NCI-H1930 (cell line): ENCODE measurements at places on chromosomes 12 and 14.

- DNase-seq: no peak
Observed at GRCh38 chr14:68308726-68309520, 483.9 kb downstream of the ZFP36L1 start.

- no peak for DNase-seq
Observed at GRCh38 chr14:52473557-52473956, 78.7 kb downstream of the TXNDC16 start.

DNA sequence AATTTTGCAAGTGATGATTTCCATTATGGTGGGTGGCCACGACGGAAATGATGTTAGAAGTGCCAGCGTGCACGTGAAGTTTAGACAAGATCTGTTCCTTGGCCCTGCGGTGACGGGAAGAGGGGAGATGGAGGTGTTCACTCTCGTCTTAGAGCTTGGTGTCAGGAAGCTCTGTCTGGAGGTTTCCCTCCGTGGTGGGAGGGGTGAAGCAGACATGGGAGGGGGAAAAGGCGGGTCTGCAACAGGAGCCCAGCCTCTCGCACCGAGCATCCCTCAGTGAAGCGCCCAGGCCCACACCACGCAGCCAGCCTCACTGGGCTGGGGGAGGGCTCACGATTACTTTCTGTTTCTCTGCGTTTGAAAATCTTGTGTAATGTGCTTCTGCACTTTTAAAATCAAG is 26.3 kb downstream of the EML1 start:
- DNase-seq: no peak

DNA sequence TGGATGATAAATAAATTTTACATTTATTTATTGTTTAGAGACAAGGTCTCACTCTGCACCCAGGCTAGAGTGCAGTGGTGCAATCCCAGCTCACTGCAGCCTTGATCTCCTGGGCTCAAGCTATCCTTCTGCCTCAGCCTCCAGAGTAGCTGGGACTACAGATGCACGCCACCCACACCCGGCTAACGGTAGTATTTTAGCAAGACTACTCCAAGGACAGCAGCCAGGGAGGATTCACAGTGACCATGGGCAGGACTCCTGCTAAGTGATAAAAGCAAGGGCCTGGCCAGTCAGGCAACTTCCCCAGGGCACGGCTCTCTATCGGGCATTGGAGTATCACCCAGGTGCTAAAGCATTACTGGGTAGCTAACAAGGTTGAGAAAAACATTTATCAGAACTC is 55.4 kb downstream of the ARL6IP4 start:
- DNase-seq: no peak

DNA sequence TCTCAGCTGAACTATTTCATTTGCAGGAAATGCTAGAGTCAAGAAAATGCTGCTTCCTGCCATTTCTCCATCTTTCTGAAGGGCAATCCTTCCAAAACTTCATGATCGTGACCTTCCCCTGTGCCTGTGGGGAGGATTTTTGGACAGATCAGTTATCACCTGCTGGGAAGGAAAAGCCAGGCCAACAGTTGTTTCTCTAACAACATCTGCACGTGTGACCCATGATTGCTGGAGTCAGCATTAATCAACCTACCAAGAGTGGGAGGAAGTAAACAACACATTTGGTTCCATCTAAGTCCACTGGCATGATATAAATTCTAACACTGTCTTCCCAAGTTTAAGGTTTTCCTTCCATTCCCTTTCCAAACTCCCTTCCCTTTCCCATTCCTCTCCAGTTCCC is 172.7 kb downstream of the APAF1 start:
- no peak for DNase-seq

DNA sequence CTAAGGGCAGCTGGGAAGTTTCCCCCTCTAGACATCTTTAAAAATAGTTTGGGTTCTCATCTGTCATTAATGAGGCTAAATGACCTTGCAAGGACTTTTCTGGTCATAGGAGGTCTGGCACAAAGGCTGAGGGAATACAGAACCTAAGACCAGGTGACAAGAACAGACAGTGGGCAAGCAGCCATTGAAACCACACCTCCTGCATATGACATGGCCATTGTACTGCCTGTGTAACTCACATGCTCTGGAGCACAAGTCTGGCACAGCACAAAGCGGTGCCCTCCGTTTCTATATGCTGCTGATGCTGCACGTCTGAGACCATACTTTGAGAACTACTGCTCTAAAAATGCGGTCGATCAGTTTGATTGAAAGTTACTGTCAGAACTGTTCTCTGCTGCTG is 143.3 kb downstream of the APAF1 start:
- no peak for DNase-seq

DNA sequence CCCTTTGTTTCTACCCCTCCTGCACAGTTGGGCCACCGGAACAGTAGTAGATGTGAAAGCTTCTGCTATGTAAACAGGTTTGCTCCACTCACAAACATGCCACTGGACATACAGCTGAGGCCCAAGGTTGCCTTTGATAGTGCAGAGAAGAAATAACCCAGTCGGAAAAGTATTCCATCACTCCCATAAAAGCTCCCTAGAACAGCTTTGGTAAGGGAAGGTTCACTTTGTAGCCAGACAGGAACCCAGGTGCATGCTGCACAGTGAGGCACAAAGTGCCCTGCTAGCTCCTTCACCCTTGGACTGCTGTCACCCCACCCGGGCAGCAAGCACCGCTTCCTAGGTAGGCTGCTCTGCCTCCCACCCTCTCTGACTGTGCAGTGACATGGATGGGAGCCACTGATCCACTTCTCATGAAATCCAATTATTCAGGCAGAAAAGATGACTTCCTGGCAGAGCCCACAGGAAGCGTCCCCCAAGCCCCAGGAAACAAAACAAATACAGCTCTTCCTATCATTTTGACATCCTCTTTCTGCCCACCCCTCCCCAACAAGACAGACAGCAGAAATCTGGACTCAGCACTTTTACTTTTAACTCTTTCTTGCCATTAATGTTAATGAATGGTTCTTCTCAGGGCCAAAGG is 100.2 kb downstream of the SRGAP1 start:
- DNase-seq: no peak

DNA sequence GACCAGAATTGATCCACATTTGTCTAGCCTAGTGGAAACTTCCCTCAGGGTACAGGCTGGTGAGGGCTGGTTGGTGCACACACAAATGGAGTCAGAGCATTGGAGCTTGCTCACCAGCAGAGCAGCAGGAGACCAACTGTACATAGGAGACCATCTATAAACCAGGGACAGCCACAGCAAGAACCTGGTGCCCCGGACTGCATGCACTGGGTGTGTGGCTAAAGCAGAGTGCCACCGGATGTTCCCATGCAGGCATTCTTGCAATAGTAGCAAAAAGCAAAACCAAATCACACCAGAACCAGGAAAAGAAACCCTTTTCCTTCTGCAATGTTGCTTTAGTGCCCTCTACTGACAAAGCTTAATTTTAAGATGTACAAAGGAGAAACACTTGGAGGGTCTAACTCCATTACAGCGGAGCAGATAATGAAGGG is 136.4 kb downstream of the MDGA2 start:
- DNase-seq: no peak

DNA sequence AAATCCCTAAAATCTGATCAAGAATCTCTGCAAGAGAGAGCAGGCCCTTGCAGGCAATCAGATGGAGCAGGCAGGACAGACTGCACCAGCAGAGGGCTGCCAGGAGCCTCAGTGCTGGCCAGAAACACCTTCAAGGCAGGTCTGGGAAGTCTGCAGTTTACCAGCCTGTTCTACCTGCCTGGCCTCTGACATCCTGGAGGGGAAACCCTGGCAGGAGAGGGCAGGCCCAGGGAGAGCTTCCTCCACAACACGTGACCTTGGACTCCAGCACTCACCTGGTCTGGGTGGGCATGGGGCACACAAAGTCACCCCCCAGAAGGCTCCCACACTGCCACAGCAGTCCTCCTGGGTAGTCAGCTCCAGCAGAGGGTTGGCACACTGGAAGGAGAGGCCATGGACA is 56.0 kb downstream of the ISCA2 start:
- no peak for DNase-seq

DNA sequence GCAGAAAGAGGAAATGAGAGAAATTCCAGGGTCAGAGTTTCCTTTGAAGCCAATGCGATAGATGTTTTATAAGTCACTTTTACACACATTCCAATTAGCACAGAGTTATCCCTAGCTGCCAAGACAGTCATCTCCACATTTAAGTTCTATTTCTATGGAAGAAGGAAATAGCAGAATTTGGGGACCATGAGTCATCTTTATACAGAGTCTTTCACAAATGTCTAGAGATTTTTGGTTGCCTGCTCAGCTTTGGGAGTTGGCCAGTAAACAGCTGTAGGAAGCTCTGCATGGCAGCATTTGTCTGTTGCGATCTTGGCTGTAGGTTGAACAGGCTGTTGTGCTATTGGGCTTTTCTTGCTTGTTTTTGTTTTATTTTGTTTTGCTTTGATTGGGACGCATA is 884.3 kb downstream of the GALC start:
- no peak for DNase-seq

DNA sequence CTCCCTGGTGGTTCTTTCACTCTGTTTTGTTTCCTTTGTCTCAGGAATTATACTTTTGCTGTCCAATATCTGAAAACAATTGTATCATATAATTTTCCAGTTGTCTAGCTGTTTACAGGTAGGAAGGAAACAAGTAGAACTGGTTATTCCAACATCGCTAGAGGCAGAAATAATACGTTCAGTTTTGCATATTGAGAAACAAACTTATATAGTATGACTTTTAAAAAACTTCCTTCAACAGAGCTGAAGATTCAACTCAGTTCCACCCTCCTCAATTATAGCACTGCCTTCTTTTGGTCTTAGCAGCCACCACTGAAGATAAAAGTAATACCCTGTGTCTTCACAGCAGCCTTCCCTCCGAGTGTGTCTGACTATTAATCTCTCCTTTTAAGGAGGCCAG is 214.3 kb downstream of the EFCAB11 start:
- no peak for DNase-seq

GRCh38 chr12:130952171-130952954 is 1.3 kb upstream of the ADGRD1 start:
- no peak for DNase-seq

- no peak for DNase-seq
Observed at GRCh38 chr14:50832935-50833630, 2.1 kb upstream of the NIN start.

- no peak for DNase-seq
Observed at GRCh38 chr14:67413806-67414769, 2.1 kb upstream of the PLEK2 start.

- DNase-seq: no peak
Observed at GRCh38 chr14:55116246-55117030, 12.6 kb upstream of the LGALS3 start.

DNA sequence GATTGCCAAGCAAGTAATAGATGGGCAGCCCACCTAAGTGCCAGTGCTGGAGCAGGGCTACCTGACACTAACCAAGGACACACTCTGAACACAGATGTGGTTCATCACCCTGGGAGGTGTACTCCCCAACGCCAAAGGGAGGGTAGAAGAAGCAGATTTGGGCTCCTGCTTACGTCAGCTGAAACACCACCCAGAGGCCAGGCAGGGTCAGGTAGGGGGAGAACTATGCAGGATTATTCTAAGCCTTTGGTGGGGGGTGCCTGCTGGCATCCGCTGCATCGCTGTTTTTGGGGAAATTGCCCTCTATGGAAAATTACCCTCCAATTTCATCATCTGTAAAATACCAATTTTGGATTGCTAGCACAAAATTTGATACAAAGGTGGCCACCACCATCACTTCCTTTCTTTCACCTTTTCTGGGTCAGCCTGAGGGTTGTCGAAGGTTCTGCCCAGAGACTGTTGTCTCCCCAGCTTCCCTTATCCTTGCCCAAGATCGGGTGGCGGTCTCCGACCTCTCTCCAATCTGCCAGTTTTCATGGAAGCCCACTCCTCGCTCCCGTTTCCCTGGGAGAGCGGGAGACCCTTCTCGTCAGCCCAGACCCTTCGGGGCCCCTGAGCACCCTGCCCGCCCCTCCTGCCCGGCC is 535 bp downstream of the BIN2 start:
- DNase-seq: no peak

GRCh38 chr14:75318353-75318752 is 39.7 kb downstream of the FOS start:
- DNase-seq: no peak

DNA sequence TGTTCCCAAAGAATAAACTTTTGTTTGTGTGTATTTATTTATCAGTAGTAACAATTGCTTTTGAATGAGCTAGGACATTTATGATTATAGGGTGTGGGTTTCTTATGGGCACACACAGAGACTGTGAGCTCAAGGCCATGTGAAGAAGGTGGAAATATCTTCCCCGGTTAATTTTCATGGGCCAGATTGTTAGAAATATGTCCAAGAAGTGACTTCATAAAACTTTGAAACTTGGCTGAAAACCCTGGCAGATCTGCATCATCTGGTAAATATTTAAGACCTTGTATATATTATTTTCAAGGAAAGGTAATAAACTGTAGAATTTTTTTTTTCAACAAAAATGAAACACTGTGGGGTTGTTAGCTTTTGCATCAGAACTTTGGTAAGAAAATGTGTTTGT is 53.5 kb upstream of the RNU6-8 start:
- DNase-seq: no peak

DNA sequence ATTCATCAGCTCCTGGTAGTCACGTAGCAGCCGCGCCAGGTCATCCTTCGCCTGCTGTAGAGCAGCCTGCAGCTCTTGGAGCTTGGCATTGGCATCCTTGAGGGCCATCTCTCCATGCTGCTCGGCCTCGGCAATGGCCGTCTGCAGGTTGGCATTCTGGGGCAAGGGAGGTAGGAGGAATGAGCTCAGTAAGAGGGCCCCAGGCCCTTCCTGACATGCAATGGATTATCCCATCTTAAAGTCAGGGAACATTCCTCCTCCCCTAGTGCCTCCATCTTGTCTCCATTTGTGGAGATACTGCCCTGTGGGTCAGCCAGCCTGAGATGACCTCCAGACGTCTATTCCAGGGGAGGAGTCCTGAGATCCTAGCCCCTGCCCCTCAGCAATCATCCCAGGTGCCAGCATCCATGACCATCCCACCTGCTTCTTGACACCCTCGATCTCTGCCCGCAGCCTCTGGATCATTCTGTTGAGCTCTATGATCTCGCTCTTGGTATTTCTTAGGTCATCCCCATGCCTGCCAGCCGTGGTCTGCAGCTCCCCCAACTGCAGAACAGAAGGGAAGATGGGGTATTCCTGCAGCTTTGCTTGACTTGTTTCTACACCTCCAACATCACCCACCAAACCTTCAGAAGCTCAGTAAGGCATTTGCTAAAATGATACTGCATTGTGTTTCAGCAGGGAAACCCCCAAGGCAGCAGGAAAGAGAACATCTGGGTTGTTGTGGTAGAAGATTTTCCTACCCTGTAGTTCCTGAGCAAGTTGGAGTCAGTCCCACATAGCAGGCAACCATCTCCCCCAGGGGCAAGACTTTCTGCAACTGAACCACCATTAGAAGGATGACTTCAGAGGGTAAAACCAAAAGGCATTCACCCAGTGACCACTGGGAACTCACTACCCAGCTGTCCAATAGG is 4.4 kb downstream of the KRT3 start:
- no peak for DNase-seq
